ENCODE measurements at places on chromosomes 5 and 9. TPM values are rescaled to one million over a fixed set of nuclear protein-coding genes. Genes with fewer than 3 reads are reported as not detected.

TEX48 gene
- not detected for polyA plus RNA-seq

SMIM33 gene
- not detected for polyA plus RNA-seq

RPL7A gene
- 480 TPM for polyA plus RNA-seq

PDGFRB gene
- 5.3 TPM for polyA plus RNA-seq

PAEP gene
- polyA plus RNA-seq: not detected

SLC25A25 gene
- polyA plus RNA-seq: 9.1 TPM

LCN10 gene
- polyA plus RNA-seq: 0.71 TPM

BASP1 gene
- polyA plus RNA-seq: 91.2 TPM

OR1J2 gene
- polyA plus RNA-seq: not detected

GLDC gene
- polyA plus RNA-seq: 1.5 TPM

FOXI1 gene
- not detected for polyA plus RNA-seq

STK32A gene
- 1.1 TPM for polyA plus RNA-seq

PSAT1 gene
- 60.0 TPM for polyA plus RNA-seq

GALNT10 gene
- 8.2 TPM for polyA plus RNA-seq

TSSK1B gene
- 0.27 TPM for polyA plus RNA-seq

RANBP17 gene
- 10.9 TPM for polyA plus RNA-seq

MSMP gene
- polyA plus RNA-seq: not detected

ZNF366 gene
- not detected for polyA plus RNA-seq

GFI1B gene
- not detected for polyA plus RNA-seq

CD14 gene
- polyA plus RNA-seq: 0.10 TPM

CDH9 gene
- not detected for polyA plus RNA-seq

PCDHA9 gene
- polyA plus RNA-seq: 0.72 TPM

LCN9 gene
- not detected for polyA plus RNA-seq

PCDHGA10 gene
- polyA plus RNA-seq: 1.1 TPM

PDE8B gene
- polyA plus RNA-seq: 1.4 TPM

IFNA21 gene
- polyA plus RNA-seq: not detected

PCDHGC3 gene
- polyA plus RNA-seq: 23.0 TPM

Measured in cardiac muscle cell (in vitro differentiated cells and primary cell).